ENCODE measurements at places on chromosomes 16 and 17. TPM values are rescaled to one million over a fixed set of nuclear protein-coding genes. Genes with fewer than 3 reads are reported as not detected.

Gene NPIPB6
- total RNA-seq = 12.7 TPM

Gene TM4SF5
- total RNA-seq = 23.8 TPM

Gene PERCC1
- not detected for total RNA-seq

Gene KRT27
- not detected for total RNA-seq

Gene CARD14
- 0.14 TPM for total RNA-seq

Gene RNF135
- 34.1 TPM for total RNA-seq

Gene YBX2
- 61.3 TPM for total RNA-seq

Gene KRTAP2-3
- not detected for total RNA-seq

Gene TRPV2
- total RNA-seq = 8.2 TPM

Gene ENPP7
- total RNA-seq = not detected

Gene OR2C1
- total RNA-seq = not detected

DNA sequence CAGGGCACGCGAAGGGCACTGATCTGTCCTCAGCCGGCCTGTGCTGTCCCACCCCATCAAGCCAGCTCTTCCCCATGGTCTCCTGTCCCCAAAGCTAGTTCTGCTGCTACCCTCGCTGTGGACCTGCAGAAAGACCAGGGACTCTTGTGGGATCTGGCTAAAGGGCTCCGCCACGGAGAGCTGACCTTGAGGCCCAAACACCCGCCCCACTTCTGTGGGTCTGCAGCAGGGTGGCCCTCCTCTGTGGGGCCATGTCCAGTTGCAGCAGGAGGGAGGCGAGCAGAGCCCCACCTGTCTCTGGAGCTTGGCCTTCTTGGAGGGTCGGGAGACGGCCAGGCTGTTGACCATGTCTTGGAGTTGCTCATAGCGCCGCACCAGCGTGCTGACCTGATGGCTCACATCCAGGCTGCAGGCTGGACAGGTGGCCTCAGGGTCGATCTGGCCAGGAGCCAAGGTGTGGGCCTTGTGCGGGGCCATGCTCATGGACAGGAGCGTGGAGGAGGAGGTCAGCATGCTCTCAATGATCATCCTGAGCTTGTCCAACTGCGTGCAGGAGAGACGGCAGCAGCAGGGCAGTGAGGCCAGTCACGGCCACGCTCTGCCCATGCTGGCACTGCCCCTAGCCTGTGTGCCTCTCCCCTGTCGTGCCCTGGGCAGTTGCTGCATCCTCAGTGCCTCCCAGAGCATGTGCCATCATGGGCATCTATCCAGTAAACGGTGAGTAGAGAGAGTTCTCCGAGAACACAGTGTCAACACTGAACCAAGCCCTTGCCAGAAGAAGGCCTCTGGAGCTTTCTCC is 16.6 kb downstream of the UBALD2 start:
- no peak overlapping the region for H3K4me3 ChIP-seq
- no peak overlapping the region for H3K27ac ChIP-seq
- no peaks in the 10 kb centered on the region for H3K27me3 ChIP-seq

DNA sequence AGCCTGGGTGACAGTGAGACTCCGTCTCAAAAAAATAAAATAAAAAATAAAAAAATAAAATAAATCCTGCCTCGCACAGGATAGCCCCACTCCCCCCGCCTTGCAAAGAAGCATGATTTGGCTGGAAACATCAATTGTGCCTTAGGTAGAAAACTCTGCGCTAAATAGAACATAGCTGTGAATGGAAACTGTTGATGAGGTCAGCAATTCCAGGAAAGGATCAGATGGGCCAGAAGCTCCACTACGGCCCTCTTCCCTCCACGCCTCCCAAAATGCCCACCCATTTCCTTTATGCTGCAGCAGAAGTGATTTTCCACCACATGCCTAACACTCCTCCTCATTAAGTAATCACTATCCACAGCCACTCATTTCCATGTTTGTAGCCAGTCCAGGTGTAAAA is 473.4 kb downstream of the XYLT1 start:
- no peak overlapping the region for H3K27ac ChIP-seq
- H3K4me1 ChIP-seq = no peaks in the 10 kb centered on the region
- no peaks in the 10 kb centered on the region for H3K36me3 ChIP-seq
- no peaks in the 10 kb centered on the region for H3K27me3 ChIP-seq

GRCh38 chr17:4582691-4583090 is 1.6 kb upstream of the SMTNL2 start:
- no peak overlapping the region for H3K4me3 ChIP-seq
- no peak for DNase-seq
- peaks cover 16% of the 10 kb centered on the region for H3K4me1 ChIP-seq
- no peaks in the 10 kb centered on the region for H3K36me3 ChIP-seq

DNA sequence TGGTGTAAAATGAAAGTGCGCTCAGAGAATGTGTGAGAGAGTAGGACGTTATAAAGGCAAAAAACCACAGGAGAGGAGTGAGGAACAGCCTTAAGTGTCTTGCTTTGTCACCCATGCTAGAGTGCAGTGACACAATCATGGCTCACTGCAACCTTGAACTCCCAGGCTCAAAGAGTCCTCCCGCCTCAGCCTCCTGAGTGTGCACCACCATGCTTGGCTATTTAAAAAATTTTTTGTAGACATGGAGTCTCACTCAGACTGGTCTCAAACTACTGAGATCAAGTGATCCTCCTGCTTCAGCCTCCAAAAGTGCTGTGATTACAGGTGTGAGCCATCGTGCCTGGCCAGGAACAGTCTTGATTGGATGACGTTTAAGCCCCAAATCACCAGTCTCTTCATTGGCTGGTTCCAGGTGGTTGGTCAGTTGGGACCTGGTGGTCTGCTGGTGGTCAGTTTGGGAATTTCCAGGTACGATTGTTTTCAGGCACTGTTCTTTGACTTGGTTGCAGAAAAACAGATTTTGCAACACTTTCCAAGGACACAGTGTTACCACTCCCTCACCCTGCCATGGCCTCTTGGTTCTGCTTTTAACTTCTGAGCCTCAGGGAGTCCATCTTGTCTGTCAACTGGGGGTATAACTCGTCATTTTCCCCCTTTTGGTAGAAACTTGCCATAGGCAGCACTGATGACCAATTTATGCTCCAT is 21.2 kb downstream of the DHODH start:
- H3K4me1 ChIP-seq = no peaks in the 10 kb centered on the region
- no peak for DNase-seq
- H3K27ac ChIP-seq = no peak overlapping the region
- H3K4me3 ChIP-seq = no peak overlapping the region

GRCh38 chr17:75691371-75691791 is 24.2 kb downstream of the SAP30BP start:
- no peaks in the 10 kb centered on the region for H3K36me3 ChIP-seq
- DNase-seq = no peak
- no peaks in the 10 kb centered on the region for H3K27me3 ChIP-seq
- no peak overlapping the region for H3K4me3 ChIP-seq

GRCh38 chr16:90084215-90084950 is 7.3 kb upstream of the PRDM7 start:
- no peak overlapping the region for H3K27ac ChIP-seq
- H3K27me3 ChIP-seq = no peaks in the 10 kb centered on the region
- no peak for DNase-seq
- no peaks in the 10 kb centered on the region for H3K4me1 ChIP-seq
- no peak overlapping the region for H3K4me3 ChIP-seq
- H3K36me3 ChIP-seq = no peaks in the 10 kb centered on the region

- no peak overlapping the region for H3K27ac ChIP-seq
- H3K36me3 ChIP-seq = no peaks in the 10 kb centered on the region
- H3K4me1 ChIP-seq = peaks cover 4% of the 10 kb centered on the region
- no peak overlapping the region for H3K4me3 ChIP-seq
These were observed 7.1 kb upstream of the SLC5A11 start for GRCh38 chr16:24838554-24839266.

- H3K4me3 ChIP-seq = no peak overlapping the region
- DNase-seq = no peak
- no peaks in the 10 kb centered on the region for H3K27me3 ChIP-seq
- no peaks in the 10 kb centered on the region for H3K36me3 ChIP-seq
These were observed 28.8 kb downstream of the TOM1L2 start for GRCh38 chr17:17943281-17943984.

- peaks cover 69% of the 10 kb centered on the region for H3K36me3 ChIP-seq
- H3K4me3 ChIP-seq = no peak overlapping the region
- no peak for DNase-seq
- H3K27ac ChIP-seq = no peak overlapping the region
- H3K27me3 ChIP-seq = no peaks in the 10 kb centered on the region
These were observed 11.5 kb downstream of the VEZF1 start for GRCh38 chr17:57976594-57976993.

Data from transverse colon (tissue), 4 donors.